ENCODE measurements at places on chromosomes 2 and 18.

GRCh38 chr2:170362871-170363631 is 185.1 kb downstream of the MYO3B start:
- DNase-seq: no peak

- DNase-seq: peak; percentile 26
Measured at GRCh38 chr18:2985628-2986027, 27.3 kb downstream of the LPIN2 start.

DNA sequence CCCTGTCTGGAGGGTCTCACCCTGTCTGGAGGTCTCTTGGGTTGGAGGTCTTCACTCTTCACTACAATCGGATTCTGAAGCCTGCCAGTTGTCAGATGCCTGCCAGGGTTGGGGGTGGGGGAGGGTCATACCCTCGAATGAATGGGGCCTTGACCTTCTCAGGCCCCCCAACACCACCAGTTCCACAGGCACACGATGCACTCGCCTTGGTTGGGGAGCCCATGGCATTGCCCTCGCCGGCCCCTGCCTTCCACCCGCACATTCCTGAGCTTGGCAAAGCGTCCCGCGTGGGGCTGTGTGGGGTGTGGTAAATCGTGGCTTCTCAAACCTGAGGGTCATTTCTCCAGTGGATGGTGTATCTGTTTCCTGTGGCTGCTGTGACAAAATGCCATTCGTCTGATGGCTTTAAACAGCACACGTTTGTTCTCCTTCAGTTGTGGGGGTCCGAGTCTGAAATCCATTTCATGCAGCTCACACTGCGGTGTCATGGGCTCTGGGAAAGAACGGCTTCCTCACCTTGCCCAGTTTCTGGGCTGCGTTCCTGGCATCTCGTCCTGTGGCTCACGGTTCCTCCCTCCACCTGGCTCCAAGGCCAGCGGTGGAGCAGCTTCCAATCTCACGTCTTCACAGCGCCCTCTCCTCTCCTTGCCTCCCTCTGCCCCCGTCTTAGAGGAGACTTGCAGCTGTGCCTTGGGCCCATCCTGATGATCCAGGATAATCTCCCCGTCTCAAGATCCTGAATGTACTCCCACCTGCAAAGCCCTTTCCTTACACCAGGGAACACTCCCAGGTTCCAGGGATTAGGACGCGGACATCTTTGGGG is 38.0 kb upstream of the HPCAL1 start:
- no peak for DNase-seq

GRCh38 chr2:132979339-132980093 is 309.5 kb upstream of the LYPD1 start:
- DNase-seq: no peak

DNA sequence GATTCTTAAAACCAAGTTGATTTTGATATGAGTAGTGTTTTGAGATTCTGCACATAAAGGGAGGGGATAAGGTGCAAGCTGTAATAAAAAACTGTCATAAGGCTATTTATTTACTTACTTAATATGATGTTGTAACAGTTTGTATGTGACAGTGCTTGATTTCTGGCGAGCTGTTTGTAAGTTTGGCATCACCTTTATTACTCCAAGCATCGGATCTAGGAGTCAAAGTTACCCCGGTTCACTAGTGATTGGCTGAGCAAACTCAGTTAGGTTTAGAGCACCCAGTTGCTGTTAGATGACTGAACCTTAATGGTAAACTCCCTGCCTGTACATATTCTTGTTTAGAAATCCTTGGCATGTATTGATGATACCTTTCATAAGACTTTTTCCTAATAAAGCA is 16.1 kb downstream of the ZCCHC2 start:
- no peak for DNase-seq

GRCh38 chr2:199370150-199370780 is 87.5 kb downstream of the SATB2 start:
- DNase-seq: peak; percentile 58

DNA sequence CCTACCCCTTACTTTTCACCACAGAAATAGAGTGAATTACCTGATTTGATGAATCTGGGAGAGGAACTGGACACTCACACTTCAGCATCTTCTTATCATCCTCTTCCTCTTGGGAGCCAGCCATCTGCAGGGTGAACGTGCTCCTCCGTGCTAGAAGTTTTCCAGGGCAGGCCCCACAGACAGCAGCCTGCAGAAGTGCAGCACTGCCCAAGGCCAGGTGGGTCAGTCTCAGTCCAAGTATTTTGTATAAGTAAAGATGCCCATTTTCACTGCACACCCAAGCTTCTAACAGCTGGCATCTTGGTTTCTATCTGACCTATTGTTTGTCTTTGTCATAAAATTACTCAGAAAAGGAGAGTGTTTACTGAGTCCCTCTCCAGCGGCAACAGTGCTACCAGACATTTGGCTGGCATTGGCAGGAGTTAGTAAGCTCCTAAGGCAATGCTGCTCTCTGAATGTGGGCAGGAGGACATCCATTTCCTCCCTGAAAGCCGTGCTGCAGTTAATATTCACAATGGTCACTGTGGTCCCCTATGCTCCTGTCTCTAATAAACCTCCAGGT is 222.6 kb upstream of the CTAGE1 start:
- DNase-seq: no peak

DNA sequence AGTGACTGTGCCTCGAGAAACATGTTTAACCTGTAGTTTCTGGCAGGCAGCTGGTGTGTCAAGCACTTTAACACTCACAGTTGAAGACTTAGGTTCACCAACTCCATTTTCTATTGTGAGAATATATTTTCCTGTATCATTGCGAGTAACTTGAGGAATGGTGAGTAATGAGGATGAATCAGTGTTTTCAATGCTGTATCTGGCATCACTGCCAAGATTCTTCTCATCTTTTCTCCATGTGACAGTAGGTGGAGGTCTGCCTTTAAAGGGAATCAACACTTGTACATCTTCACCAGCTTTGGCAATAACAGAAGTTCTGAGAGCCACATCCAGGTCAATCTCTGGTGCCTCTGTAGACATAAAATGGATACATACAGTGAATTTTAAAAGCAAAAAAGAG is 72.8 kb downstream of the PLEKHA3 start:
- peak; percentile 76 for DNase-seq

DNA sequence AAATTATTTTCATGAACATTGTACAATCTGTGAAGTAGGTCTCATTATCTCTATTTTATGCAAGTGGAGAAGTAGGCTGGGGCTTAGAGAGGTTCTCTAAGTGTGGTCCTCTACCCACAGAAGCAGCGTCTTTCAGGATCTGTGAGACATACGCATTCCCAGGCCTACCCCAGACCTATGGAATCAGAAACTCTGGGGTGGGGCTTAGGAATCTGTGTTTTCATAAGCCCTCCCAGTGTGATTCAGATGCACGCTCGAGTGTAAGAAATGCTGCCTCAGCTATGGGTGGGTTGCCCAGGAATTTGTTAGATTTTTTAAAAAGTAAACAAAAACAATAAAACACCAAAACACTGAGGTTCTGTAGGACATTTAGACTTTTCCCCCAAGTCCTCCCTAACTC is 14.8 kb upstream of the ZAP70 start:
- DNase-seq: no peak

GRCh38 chr2:189179570-189179950 is at the start of gene COL5A2:
TSS of gene COL5A2 (minus strand) at chr2:189179761. CDS start at chr2:189179604, 157 bp downstream.
- DNase-seq: no peak

DNA sequence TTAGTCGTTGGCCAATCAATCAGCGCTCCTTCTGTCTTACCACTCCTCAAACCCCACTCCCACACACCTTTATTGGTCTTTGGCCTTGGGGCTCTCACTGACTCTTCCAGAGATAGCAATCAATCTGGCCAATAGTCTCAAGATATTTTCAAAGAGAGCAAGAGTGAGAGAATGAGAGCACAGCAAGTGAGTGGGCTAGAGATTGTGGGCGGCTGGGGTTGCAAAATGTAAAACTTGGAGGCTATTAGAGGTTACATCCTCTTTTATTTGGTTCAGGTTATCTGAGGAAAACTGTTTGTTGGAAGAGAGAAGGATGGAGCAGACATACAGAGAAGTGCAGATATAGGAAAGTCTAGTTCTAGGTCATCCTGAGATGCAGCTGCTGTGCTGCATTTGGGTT is 32.8 kb downstream of the TACR1 start:
- no peak for DNase-seq

DNA sequence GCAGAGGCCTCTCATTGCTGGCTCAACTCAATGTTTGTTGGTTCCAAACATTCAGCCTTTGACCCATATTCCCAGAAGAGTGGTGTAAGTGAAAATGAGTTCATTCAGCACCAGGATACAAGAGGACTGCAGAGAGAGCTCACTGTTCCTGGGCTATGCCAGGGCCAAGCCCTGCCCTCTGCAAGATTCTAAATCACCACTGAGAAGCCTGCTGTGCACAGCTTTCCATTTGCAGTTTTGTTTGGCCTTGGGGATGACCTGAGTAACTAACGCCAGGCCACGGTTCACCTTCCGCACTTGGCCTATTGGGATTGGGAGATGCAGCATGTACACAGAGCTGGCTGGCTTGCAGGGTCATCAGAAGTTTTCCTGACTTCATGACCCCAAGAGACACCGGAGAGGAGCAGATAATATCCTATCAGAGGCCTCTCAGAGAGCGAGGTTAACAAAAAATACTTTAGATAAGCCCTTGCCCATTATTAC is 12.6 kb downstream of the GKN1 start:
- no peak for DNase-seq

DNA sequence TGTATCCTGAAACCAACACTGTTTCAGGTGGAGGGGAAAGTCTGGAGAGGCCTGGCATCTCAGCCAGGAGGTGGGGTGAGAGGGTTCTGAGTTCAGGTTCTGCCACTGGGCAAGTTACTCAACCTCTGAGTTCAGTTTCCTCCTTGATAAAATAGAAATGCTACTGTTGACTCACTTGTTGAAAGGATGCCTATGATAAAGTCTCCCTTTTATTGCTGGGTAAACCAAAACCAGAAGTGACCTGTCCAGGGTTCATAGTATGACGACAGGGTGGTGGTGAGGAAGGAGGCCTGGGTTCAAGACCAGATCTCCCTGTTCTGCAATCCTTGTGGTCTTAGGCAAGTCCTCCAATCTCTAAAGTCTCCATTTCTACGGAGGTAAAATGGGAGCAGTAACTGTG is 232.7 kb downstream of the PRKCE start:
- no peak for DNase-seq

- no peak for DNase-seq
Measured at GRCh38 chr18:70221156-70221914, 15.8 kb upstream of the RTTN start.

DNA sequence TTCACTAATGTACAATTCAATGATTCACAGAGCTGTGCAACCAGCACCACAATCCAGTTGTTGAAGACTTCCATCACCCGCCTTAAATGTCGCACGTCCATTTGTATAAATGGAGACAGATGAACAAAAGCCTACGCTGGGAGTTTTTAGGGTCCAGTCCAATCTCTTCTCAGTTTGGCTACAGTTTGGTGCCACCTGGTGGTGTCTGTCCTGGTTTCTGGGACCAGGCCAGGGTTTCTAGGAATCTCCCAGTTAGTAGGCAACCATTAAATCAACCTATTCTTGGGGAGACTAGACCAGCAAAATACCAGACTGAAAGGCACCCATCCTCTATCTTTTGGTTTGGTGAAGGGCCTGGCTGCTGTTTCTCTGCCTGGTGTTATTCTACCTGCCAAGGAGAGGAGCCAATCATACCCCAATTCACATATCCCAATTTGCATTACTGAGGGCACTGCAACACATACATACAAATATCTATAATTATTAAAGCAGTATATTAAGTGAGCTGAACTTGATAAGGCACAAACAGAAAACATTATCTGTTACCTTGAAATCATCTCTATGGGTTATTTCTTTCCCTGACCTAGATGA is 3.2 kb upstream of the DDX1 start:
- peak; percentile 69 for DNase-seq

DNA sequence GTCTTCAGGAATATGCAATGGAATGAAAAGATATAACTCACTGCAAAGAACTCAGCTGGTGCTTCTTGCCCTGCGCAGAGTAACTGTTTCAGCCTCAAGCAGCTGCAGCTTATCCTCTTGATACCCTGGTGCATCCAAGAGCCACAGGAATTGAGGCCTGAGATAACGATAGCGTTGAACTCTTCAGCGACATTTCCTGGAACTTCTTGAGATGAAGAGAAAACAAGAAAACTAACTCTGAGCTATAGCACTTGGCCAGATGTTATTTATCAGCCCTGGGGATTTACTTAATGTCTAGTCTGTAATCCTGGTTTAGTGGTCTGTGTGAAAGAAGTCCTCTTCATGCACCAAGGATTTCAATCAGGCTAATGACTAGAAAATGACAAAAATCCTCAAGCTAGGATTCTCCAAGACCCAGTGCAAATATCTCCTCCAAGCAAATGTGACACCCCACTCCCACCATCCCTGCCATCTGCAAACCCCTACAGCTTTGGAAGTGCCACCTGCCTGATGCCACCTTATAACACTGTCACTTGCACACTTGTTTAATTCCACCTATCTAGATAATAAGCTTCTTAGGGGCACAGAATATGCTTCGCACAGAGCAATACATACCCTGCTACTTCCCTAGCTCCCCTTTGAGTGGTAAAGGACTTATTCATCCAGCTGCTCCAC is 40.6 kb downstream of the EHD3 start:
- no peak for DNase-seq

DNA sequence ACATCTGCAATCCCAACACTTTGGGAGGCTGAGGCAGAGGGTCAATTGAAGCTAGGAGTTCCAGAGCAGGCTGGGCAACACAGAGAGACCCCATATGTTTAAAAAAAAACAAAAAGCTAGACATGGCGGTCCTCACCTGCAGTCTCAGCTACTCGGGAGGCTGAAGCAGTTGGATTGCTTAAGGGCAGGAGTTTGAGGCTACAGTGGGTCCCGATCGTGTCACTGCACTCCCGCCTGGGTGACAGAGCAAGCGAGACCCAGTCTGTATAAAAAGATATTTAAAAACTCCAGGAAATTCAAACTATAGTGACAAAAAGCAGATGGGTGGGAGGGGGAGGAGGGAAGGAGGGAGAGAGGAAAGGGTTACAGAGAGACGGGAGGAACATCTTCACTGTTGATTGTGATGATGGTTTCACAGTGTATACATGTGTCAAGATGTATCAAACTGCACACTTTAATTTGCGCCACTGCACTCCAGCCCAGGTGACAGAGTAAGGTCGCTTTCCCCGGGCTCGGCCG is 942 bp upstream of the ZNF236 start:
- peak; percentile 26 for DNase-seq

DNA sequence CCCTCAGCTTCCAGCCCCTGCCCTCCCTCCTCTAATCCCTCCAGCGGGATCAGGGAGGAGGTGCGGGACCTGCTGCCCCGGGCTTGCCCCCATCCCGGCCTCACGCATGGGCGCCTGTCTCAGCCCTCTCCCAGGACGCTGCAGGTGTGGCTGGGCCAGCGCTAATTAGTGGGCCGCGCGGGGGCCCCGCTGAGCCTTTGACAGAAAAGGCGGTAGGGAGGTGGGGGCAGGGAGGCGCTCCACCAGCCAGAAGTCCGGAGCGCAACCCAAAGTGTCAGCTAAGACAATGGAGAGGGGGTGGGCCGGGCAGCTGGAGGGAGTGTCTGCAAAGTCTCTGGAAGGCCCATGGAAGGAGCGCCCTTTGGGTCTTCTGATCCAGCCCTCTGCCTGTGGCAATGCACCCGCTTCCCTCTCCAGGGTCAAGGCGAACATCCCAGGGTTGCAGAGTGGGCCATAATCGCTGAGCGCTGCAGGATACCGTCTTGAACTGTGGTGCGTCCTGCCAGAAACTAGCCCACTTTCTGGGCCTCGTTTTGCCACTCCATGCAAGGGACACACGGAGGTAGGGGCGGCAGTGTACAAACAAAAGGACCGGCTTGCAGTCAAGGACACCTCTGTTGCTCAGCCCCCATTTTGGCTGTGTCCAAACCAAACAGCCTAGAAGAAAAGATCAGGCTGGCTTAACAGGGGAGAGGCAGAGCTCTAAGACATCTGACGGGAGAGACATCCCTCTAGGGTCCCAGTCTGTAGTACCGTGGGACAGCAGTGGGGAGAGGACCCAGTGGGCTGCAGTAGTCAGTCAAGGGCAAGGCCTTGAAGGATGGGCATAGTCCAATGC is 3.5 kb downstream of the ATP6V1B1 start:
- DNase-seq: no peak
